ENCODE measurements at places on chromosomes 5 and 9.

DNA sequence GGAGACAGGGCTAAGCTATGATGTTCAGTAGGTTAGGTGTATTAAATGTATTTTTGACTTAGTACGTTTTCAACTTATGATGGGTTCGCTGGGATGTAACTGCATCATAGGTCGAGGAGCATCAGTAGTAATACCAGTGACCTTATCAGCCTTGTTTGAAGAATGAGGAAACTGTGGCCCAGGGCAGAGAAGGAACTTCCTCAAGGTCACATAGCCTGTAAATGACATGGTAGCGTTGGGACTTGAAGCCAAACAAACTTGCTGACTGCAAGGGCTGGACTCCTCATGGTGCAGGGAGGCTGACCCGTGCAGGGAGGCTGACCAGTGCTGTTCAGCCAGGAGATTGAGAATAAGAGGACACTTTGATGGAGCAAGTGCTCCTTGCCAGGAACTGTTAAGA lies 21.3 kb upstream of the PTPN3 start:
- no peak for DNase-seq

- DNase-seq, result no peak
Observed at GRCh38 chr9:4927701-4928100, 57.4 kb upstream of the JAK2 start.

GRCh38 chr5:102700120-102700831 lies 54.8 kb upstream of the PAM start:
- DNase-seq, result no peak

DNA sequence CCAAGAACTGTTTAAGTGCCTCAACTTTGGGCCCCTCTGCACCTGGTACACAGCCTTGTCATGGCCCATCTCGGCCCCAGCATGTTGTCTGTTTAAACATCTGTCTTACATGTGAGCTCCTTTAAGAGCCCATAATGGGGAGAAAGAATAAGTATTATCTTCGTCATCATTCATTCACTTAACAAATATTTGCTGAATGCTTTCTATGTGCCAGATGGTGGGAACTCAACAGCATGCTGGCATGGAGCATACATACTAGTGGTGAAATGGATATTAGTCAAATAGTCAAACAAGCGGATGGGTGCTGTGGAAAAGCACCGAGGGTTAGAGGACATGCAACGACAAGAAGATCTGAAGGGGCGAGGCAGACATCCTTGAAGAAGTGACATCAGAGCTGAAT lies 54.5 kb downstream of the GABBR2 start:
- DNase-seq, result no peak

- DNase-seq, result no peak
Observed at GRCh38 chr5:110687485-110687884, 39.0 kb downstream of the TMEM232 start.

- no peak for DNase-seq
Observed at GRCh38 chr9:23777328-23777727, 48.7 kb downstream of the ELAVL2 start.

DNA sequence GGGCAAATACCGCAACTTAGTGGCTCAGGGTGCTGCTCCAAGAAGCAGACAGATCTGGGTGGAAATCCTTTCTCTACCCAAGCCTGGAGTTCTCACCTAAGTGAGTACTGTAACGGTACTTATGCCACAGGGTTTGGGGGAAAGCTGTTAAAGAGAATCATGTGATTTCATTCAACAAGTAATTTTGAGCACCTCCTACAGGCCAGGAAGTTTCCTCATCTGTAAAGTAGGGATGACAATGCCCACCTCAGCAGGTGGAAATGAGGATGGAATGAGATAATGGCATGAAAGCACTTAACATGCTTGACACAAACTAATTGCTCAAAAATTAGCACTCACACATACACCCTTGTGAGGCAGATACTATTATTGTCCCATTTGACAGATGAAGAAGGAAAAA lies 114.1 kb downstream of the JAKMIP2 start:
- DNase-seq, result no peak

GRCh38 chr9:94443032-94443722 lies 111.7 kb upstream of the PCAT7 start:
- DNase-seq, result peak; percentile 64

DNA sequence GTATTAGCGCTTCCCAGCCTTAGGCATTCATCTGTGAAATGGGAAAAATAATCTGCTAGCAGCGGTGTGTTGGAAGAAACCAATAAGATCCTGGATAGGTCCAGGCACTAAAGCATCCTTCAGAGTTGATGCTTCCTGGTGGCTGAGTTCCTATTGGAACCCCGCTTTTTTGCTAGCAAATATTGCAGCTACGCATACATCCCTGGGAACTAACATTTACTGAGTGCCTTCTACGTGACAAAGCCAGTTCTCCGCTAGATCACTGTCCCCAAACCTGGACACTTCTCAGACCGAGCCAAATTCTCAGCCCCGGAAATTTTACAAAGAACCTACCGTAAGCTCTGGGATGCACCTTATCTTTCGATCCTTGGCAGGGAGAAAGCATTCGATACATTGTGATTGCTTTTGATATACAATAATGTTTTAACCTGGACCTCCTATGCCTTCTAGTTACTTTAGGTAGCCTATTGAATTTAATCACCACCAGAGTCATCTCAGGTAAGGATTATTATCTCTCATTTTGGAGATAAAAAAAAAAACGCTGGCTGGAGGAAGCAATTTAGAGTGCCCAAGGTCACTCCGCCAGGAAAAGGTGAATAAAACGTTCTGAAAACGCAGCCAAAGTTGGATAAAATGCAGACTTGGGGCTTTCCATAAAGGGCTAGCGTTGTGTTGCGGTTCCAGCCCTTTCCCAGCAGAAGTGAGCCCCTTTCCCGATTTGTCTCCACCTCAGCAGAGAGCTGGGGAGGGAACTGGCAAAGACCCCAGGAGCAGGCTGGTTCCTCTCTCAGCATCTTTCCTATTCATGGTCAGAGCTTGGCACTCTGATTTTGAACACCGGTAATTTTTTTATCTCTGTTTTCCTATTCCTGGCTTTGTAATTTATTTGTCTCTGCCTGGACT lies 2.6 kb upstream of the MSX2 start:
- DNase-seq, result no peak

- DNase-seq, result no peak
Observed at GRCh38 chr5:116411101-116411571, 163.5 kb downstream of the SEMA6A start.

DNA sequence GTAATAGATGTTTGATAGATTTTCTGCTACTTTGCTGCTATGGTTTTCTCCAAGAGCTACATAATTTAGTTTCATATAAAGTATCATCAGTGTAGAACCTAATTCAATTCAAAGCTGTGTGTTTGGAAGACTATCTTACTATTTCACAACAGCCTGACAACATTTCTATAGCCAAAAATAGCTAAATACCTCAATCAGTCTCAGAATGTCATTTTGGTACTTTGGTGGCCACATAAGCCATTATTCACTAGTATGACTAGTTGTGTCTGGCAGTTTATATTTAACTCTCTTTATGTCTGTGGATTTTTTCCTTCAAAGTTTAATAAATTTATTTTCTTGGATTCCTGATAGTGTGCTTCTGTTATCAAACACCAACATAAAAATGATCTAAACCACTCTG lies 35.1 kb upstream of the CCDC152 start:
- no peak for DNase-seq

- no peak for DNase-seq
Observed at GRCh38 chr5:123549256-123549904, 37.4 kb downstream of the CSNK1G3 start.

GRCh38 chr5:163660486-163660885 lies 155.1 kb downstream of the MAT2B start:
- DNase-seq, result no peak

GRCh38 chr5:65916636-65917035 lies 9.7 kb upstream of the ERBIN start:
- DNase-seq, result no peak

GRCh38 chr5:169595172-169595820 lies 11.7 kb downstream of the SPDL1 start:
- no peak for DNase-seq

DNA sequence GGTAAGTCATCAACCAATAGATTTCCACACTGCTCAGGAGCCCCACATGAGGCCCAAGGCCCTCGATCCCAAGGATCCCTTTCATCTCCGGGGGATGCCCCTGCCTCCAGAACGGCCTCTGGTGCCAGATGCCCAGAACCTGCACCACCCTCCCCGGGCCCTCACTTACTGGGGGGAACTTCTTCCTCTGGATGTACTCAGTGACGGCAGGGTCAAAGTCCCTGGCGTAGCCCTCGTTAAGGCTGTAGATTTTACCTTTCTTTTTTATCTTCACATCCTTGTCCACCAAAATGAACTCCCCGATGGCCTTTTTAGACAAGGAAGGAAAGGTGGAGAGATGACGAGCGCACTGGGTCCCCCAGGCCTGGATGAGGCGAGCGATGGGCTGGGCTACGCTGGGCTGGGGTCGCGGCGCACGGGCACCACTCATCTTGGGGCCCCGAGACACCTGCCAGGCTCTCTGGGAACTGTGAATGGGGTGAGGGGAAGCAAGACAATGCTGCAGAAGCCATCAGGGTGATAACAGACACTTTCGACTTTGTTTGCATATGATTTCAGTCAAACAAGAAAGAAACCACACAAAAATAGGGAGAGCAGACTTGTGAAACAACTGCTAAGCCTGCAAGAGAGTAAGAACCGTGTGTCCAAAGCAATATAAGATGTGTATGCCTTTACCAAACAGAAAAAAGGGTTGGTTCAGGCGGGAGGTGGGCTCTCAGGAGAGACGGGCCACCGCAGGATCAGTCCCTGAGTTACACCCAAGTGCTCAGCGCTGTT lies 13.2 kb upstream of the FBP2 start:
- DNase-seq, result no peak

- DNase-seq, result no peak
Observed at GRCh38 chr9:69532396-69532795, 139.8 kb downstream of the APBA1 start.

DNA sequence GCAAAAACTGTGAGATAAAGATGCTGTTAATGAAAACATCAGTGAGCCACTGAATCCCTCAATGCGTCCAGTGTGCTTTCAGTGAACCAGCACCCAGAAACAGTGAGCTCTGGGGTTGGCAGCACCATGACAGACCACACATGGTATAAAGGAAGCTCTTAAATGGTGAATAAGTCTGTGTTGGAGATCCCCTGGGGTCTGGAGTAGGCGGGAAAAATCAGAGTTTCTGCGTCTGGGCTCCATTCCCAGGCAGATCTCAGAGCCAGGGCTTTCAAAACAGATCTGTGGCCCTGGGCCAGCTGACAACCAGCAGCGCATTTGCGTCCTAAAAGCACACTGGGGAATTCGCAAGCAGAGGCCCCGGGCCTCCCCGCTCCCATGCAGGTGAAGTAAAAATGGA lies 233.5 kb downstream of the FRMD3 start:
- DNase-seq, result no peak

DNA sequence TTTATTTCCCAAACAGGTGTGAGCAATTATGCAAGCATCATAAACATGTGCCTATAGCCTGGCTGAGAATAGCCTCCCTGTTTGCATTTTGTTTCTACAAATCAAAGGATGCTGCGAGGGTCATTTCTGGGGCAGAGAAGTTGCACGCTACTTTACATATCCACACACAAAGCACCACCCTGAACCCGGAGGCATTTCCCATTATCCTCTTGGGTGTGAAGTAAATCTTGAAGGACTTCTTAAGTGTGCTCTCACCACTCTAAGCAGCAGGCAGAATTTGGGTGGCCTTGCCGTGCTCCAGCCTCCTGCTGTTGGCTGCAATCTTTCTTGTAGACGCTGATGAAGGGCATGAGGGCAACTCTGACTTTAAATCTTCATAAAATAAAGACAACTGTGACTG lies 124.0 kb upstream of the TLE4 start:
- no peak for DNase-seq

- no peak for DNase-seq
Observed at GRCh38 chr5:608429-609370, 3.4 kb upstream of the CEP72 start.

DNA sequence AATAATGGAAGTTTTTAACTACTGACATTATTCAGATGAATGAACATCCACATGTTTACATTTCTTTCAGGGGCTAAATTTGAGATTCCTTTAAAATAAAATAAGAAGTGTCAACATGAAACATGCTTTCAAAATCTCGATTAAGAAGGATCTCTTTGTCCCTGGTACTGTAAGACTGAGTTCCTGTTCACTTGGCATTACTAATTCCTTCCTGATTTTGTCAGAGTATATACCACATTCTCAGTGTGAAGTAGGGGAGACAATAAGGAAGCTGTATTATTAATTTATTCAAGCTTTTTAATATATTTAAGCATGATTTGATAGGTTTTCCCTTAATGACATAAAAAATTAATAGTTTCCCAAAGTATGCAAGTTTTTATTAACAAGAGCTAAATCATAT lies 81.5 kb upstream of the GRHPR start:
- DNase-seq, result no peak

GRCh38 chr9:108838017-108838416 lies 17.8 kb downstream of the ACTL7B start:
- no peak for DNase-seq

DNA sequence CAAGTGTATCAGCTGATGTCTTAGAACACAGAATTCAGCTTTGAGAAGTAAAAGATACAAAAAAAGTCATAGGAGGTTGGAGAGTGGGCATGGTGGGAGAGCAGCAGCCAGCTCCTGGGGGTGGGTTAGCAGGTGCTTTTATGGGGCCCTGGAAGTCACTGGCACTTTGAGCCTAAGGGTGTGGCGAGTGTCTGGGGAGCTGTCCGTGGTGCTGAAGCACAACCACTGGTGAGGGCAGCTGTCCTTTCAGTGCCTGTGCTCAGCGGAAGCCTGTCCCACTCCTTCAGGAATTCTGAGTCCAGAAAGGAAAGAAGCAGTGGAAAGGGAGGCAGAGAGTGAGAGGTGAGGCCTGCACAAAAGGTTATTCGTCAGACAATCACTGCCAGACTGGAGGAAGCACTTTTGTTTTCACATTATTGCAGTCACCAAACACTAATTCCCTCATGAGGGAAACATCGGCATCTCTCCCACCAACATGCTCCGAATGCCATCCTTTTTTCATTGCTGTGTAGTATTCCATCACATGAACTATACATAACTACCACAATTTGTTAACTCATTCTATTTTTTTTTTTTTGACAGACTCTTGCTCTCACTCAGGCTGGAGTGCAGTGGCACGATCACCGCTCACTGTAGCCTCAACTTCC lies 59.4 kb upstream of the RAPGEF1 start:
- no peak for DNase-seq

GRCh38 chr9:34049630-34050384 lies 1.1 kb upstream of the UBAP2 start:
- DNase-seq, result no peak

- DNase-seq, result no peak
Observed at GRCh38 chr9:83538172-83538889, at the start of gene FRMD3. Gene FRMD3, minus strand, starts transcription at chr9:83538401. Its CDS starts 170 bp downstream, at chr9:83538231.

DNA sequence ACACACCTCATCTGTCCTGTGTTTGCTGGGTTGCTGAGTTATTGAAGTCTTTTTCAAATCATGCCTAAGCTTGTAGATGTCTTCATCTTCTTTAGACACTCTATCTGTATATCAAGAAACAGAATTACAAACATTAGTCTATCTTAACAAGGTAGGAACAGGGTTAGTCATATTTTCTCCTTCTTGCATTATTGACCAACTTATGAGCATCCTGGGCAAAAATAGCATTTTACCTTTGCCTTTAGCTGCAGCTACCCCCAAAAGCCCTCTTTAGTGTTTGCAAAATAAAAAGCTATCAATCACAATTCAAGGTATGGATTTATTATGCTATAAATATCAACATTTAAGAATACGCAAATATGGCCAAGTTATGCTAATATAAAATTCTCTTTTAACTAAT lies 3.4 kb downstream of the PLK2 start:
- no peak for DNase-seq

GRCh38 chr5:52895572-52896413 lies 93.4 kb upstream of the ITGA2 start:
- no peak for DNase-seq
